ENCODE measurements at places on chromosomes 4 and X. TPM values are rescaled to one million over a fixed set of nuclear protein-coding genes. Genes with fewer than 3 reads are reported as not detected.

GRID2 gene
- total RNA-seq: not detected

ARHGEF38 gene
- not detected for total RNA-seq

CXCL8 gene
- total RNA-seq: 36.1 TPM

ZNF595 gene
- 13.2 TPM for total RNA-seq

SPANXN3 gene
- not detected for total RNA-seq
